ENCODE measurements at places on chromosomes 16 and 17.

- DNase-seq: no peak
These were observed 3.7 kb upstream of the SSTR2 start for GRCh38 chr17:73160980-73161630.

DNA sequence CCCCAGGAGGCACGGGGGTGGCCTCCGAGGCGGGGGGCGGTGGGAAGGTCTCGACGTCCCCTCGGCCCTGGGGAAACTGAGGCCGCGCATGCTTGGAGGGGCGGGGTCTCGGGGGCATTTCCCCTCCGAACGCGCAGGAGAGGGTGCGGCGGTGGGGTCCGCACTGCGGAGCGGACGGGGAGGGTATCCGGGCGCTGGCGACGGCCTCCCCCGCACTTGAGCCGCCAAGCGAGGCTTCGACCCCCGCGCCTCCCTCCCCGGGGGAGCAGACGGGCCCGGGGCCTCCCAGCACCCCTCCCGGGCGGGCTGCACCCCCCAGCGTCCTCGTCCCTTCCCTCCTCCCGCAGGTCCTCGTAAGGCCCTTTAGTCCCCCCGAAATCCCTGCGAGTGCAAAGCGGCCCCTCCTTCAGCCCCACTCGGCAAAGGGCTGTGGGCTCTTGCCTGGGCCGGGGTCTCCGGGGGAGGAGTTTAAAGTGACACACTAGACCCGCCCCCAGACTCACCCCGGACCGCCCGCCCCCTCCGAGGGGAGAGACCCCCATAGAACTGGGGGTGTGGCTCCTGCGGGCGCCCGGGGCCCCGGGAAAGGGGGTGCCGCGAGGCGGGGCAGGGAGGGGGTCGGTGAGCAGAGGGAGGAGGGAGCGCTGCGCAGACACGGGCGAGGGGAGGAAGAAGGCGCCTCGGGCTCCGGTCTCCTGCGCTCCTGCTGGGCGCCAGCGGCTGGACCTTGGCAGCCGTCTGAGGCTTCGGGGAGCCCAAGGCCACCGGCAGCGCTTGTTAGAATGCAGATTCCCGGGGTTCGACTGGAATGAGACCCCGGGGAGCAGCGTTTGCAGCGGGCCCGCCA lies 632 bp downstream of the BAIAP3 start:
- DNase-seq: no peak

DNA sequence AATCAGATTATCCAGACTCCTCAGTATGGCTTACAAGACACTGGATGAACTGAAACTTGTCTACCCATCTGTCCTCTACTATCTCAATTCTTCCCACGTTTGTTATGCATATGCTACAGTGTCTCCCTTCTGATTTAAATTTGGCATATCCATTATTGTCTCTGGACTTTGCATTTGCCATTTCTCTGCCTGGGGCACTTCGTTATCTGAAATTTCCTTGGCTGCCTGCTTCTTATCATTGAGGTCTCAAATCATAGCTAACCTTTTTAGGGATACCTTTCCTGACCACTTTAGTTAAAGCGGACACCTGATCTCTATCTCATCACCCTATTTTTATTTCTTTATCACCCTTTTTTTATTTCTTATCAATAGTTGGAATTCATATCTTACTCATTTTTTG lies 853.4 kb downstream of the KCNJ2 start:
- DNase-seq: no peak

- no peak for DNase-seq
These were observed 145.3 kb upstream of the CDH13 start for GRCh38 chr16:82481455-82481854.

- no peak for DNase-seq
These were observed 1.4 kb upstream of the SETD6 start for GRCh38 chr16:58513874-58514273.

GRCh38 chr16:66335704-66336329 lies 30.7 kb upstream of the CDH5 start:
- no peak for DNase-seq

DNA sequence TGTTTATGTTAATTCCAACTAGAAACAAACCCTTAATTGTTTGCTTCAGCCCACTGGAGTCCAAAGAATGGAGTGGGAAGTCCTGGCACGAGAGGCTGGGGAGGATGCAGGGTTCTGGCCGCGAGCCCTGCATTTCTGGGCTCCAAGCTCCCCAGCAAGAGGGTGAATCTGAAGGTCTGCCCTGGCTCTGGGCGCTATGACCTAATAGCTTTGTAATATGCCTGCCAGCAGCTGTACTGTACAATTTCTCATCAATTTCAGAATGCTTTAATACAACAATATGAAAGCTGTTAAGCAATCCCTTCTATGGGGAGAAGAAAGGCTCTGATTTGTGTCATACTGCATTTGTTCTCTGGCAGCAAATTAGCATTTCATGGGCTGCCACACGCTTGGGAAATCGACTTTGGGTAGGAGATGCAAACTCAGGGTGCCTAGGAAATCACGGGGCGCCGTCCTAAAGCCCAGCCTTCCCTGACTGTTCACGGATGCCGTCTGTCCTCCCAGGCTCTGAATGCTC lies 43.8 kb downstream of the NDEL1 start:
- DNase-seq: no peak

- DNase-seq: peak; percentile 87
These were observed 6.9 kb upstream of the CES3 start for GRCh38 chr16:66954097-66954659.

- no peak for DNase-seq
These were observed 75.5 kb downstream of the CMIP start for GRCh38 chr16:81520151-81520470.

GRCh38 chr16:30530163-30531037 lies 4.0 kb upstream of the ZNF768 start:
- no peak for DNase-seq

DNA sequence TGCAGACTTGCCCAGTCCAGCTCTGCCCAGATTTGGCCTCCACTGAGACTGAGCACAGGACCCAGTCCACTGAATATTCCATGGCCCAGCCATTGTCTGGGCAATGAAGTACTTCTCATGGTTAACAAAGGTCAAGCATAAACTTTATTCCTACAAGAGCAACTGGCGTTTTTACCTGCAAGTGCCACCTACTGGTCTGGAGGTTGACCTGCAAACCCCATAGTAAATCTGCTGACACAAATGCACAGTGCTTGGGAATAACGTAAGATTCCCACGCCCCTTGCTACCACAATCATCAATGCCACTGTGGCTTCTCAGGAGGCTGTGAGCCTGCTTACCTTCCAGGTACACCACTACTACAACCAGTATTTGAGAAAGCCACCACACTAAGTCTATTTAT lies 170.2 kb downstream of the CEP112 start:
- no peak for DNase-seq

DNA sequence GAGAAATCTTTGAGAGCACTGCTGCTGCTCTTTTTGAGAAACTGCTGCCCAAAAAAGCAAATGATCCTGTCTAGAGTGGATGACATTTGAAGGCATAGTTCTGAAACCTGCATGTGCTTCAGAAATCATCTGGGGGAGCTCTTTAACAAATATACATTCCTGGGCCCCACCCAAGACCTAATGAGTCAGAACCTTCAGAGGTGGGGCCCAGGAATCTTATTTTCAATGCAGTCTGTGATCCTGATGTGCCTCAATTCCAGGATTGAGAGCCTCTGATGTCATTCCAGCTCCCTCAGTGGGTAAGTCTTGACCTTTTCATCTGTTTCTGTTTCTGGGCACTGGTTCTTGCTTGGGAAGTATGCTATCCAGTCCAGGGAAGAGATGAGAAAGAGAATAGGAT lies 42.3 kb downstream of the HNF1B start:
- no peak for DNase-seq

DNA sequence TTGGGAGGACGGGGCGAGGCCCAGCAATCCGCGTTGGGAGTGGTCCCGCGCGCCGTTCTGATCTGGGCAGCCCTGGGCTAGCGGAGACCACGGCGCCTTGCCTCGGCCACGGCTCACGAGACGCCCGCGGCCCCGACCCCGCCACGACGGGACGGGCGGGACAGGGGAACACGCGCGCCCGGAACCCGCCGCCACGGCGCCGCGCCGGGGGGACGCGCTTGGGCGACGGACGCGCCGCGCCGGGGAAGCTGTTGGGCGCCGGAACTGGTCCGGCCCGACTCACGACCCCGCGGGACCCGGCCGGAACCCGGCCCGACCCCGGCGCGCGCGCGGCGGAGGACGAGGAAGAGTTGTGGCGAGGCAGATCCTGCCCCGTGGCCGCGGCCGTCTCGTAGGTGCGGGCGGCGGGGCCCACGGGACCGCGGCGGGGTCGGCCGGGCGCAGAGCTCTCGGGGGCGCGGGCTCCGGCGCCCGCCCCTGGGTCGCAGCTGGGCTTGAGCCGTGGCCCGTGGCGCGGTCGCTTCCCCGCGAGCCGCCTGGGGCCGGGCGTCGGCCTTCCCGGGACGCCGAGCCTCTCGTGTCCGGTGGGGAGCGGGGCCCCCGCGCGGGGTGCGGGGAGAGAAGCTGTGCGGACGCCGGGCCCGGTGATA lies at the start of gene ACSF3:
ACSF3 (plus strand) TSS at position 251 of the 650 bp plus-strand sequence. CDS start 6,830 bp downstream, outside the sequence.
- DNase-seq: no peak

DNA sequence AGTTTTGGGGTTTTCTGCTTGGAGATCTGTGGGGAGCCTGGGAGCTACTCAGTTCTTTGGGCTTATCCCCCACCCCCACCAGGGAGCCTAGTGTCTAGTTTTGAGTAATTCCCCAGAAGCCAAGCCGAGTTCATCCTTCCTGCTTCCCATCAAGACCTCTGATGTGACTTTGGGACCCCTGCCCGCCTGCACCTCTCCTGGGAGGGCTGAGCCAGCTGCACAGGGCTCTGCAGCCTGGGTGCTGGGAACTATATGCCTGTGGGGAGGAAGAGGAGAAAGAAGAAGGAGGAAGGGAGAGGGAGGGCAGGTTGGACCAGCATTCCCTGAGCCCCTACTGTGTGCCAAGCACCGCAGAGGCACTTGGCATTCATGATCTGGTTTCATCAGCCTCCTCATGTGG lies 178.9 kb downstream of the TMEM132E start:
- peak; percentile 19 for DNase-seq

- peak; percentile 80 for DNase-seq
These were observed 83.4 kb downstream of the GAS7 start for GRCh38 chr17:10114931-10115535.

DNA sequence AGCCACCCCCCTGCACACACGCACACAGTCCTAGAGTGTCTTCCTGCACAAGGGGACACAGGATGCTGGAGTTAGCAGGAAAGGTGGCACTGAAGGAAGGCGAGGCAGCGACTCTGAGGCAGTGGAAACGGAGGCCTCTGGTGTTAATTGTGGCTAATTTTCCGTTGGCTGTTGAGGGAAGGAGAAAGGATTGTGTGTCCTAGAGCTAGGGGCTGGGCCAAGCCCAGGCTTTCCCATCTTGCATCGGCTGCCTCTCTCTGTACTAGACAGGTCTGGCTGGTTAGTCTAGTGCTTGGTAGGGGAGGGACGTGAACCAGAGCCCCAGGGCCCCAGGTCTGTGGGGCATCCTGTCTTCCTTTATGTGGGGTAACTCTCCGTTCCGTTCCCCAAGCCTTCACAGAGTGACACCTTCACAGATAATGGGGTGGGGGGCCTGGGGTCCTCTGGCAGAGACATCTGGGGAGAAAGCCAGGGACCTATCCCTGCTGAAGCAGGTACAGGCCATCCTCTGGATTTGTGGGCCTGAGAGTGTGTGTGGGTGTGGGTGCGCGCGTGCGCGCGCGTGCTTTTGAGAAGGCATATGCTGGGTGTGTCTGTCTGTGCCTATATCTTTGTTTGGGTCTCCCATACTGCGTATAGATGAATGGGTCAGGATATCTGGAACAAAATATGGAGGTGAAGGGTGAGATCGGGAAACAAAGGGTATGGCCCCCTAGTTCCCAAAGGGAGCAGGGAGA lies at the start of gene CHD3:
CHD3 (plus strand) TSS at position 606 of the 737 bp plus-strand sequence. CDS start 212 bp downstream, outside the sequence.
- DNase-seq: no peak

DNA sequence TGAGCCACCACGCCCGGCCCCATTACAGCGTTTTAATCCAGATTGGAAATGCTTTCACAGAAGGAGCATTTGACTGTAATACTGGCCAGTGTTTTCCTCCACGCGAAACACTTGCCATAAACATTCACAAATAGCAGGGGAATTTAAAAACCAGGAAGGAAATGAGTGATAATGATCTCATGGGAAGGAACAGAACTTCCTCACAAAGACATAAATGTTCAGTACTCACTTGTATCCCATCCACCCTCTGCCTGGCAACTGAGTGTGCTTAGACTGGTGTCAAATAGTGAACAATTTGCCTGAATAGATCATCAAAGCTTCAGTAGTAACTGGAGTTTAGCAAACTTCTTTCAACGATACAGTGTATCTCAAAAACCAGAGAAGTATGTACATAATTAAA lies 54.1 kb downstream of the PSMD12 start:
- DNase-seq: no peak

DNA sequence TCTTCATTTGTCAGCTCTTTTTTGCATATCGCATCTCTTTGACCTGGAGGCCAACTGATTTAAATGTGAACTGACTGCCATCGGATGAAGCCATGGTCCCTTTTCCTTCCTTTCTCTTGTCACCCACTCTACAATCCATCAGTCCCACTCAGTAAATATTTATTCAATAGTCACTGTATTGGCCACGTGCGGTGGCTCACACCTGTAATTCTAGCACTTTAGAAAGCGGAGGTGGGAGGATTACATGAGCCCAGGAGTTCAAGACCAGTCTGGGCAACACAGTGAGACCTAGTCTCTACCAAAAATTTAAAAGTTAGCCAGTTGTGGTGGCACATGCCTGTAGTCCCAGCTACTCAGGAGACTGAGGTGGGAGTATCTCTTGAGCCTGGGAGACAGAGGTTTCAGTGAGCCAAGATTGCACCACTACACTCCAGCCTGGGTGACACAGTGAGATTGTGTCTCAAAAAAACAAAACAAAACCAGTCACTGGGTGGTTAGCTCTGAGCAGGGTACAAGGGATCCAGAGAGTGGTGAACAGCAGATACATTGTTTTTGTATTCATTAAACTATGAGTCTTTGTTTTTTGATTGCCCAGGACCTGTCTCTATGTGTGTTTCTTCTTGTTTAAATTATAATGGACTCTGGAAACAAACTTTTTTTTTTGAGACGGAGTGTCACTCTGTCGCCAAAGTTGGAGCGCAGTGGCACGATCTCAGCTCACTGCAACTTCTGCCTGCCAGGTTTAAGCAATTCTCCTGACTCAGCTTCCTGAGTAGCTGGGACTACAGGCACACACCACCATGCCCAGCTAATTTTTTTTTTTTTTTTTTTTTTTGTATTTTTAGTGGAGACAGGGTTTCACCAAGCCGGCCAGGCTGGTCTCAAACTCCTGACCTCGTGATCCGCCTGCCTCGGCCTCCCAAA lies 6.9 kb downstream of the PHAF1 start:
- DNase-seq: no peak

DNA sequence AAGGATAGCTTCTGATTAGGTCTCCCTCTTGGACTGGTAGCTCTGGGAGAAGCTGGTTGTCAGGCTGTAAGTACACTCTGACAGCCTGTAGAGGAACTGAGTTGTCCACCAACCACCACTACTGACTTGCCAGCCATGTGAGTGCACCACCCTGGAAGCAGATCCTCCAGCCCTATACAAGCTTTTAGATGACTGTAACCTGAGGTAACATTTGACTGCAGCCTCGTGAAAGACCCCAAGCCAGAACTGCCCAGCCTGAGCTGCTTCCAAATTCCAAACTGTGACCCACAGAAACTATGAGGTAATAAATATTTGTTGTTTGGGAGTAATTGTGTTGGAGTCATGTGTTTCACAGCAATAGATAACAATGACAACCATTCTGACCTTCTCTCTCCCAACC lies 30.8 kb upstream of the DYNLL2 start:
- DNase-seq: no peak
